Left kidney (tissue), 8 donors: ENCODE measurements at places on chromosomes 5 and 9. TPM values are rescaled to one million over a fixed set of nuclear protein-coding genes. Genes with fewer than 3 reads are reported as not detected.
A peak's percentile ranks its signal among the peaks of the same experiment; 100 is the strongest.

LURAP1L gene
- polyA plus RNA-seq, result 18.8 TPM

IL13 gene
- polyA plus RNA-seq, result 0.08 TPM

DNA sequence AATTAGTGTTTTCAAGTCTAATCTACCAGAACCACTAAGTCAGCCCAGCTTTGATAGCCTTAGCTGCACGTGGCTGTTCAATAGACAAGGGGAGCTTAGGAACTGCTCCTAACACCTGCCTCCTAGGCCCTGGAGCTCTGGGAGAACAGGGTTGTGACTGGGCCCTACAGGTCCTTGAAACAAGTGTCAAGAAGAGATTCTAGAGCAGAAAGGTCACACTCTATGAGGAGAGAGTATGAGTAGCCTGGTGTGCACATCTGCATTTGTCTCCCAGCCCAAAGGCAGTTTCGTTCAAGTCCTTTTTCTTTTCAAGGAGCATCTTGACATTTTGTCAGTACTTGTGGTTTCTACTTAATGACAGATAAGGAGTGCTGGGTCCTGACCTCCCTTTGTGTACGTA, 206.1 kb downstream of the PRELID2 start:
- DNase-seq, result no peak

- no peak for DNase-seq
These were observed 23.8 kb downstream of the IFNA5 start for GRCh38 chr9:21281275-21281674.

DNA sequence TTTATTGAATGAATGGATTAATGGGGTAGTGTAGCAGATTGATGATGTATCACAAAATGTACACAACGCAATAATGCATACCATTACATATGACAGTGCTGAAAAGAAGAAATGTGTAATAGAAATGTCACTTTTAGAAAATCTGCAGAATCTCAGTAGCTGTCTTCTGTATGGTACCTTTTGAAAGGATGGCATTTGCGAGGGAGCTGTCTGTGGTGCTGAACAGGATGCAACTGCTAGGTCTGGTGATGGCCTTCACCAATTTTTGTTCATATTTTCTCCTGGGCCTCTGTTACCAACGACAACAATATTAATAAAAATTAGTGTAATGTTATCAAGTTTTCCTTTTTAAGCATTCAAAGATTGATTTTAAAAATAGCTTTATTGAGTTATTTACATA, 36.2 kb upstream of the OTULIN start:
- DNase-seq, result peak; percentile 62

GRCh38 chr5:43225649-43226245, 33.7 kb downstream of the NIM1K start:
- no peak for DNase-seq

DNA sequence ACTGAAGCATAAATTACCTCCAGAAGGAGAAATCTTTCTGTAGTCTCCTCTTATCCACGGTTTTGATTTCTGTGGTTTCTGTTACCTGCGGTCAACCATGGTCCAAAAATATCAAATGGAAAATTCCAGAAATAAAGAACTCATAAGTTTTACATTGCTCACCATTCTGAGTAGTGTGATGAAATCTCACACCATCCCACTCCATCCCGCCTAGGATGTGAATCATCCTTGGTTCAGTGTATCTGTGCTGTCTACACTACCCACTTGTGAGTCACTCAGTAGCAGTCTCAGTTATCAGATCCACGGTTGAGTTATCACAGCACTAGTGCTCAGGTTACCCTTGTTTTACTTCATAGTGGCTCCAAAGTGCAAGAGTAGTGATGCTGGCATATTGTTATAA, 371.2 kb downstream of the NFIB start:
- DNase-seq, result no peak

- no peak for DNase-seq
These were observed 44.9 kb downstream of the SLC25A51 start for GRCh38 chr9:37859043-37859442.

GRCh38 chr9:124869466-124869985, 7.6 kb downstream of the ARPC5L start:
- no peak for DNase-seq
